Natural killer cell (primary cell): ENCODE measurements at places on chromosomes 1 and 21. TPM values are rescaled to one million over a fixed set of nuclear protein-coding genes. Genes with fewer than 3 reads are reported as not detected.

Gene OR2AK2
- total RNA-seq, result not detected

GRCh38 chr1:164886101-164886500 is 327.1 kb downstream of the PBX1 start:
- no peak overlapping the region for H3K27ac ChIP-seq
- H3K4me1 ChIP-seq, result no peaks in the 10 kb centered on the region
- no peaks in the 10 kb centered on the region for H3K27me3 ChIP-seq
- H3K4me3 ChIP-seq, result no peak overlapping the region
- H3K36me3 ChIP-seq, result no peaks in the 10 kb centered on the region

DNA sequence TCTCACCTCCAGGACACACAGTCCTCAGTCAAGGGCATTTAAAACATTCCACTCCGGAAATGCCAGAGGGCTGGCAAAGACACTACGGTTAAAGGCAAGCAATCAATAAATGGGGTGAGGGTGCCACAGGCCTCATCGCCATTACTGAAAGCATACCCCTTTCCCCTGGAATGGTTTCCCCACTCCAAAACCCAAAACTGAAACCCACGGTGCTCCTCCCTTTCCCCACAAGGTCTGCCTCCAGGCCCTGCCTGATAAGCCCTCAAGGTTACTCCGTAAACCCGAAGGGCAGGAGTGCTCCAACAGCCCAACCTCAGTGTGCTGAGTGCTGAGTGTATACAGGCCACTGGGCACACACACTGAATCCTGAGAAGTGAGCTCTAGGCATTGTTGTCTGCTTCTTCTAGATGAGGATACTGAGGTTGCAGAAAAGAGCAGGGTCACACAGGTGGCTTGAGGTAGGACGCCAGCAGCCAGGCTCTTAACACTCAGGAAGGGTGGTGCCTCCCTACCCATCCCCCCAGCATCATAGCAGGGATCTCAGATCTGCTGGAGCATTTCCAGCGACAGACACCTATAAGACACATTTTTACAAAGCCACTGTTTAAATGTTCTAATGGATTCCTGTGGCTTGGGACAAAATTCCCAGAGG is 29.0 kb downstream of the SSBP3 start:
- DNase-seq, result no peak
- H3K27me3 ChIP-seq, result no peaks in the 10 kb centered on the region
- peaks cover 90% of the 10 kb centered on the region for H3K4me1 ChIP-seq
- no peaks in the 10 kb centered on the region for H3K36me3 ChIP-seq
- no peak overlapping the region for H3K4me3 ChIP-seq

GRCh38 chr1:29094954-29095353 is 28.7 kb downstream of the TMEM200B start:
- H3K27ac ChIP-seq, result no peak overlapping the region
- no peak overlapping the region for H3K4me3 ChIP-seq
- peaks cover 38% of the 10 kb centered on the region for H3K36me3 ChIP-seq
- H3K4me1 ChIP-seq, result no peaks in the 10 kb centered on the region
- no peak for DNase-seq

- H3K27me3 ChIP-seq, result no peaks in the 10 kb centered on the region
- H3K36me3 ChIP-seq, result no peaks in the 10 kb centered on the region
- no peak overlapping the region for H3K4me3 ChIP-seq
- no peak overlapping the region for H3K27ac ChIP-seq
- DNase-seq, result no peak
Observed at GRCh38 chr1:2382621-2383361, 8.6 kb downstream of the MORN1 start.

GRCh38 chr1:1132042-1132950 is 16.4 kb upstream of the C1orf159 start:
- no peak overlapping the region for H3K4me3 ChIP-seq
- H3K27ac ChIP-seq, result no peak overlapping the region
- H3K27me3 ChIP-seq, result no peaks in the 10 kb centered on the region
- H3K36me3 ChIP-seq, result no peaks in the 10 kb centered on the region
- peaks cover 17% of the 10 kb centered on the region for H3K4me1 ChIP-seq
